ENCODE measurements at places on chromosomes 3 and 15.
A peak's percentile ranks its signal among the peaks of the same experiment; 100 is the strongest.

GRCh38 chr3:104933972-104934371 is 432.7 kb upstream of the ALCAM start:
- DNase-seq = no peak

GRCh38 chr3:144173491-144173890 is 201.9 kb downstream of the DIPK2A start:
- DNase-seq = no peak

DNA sequence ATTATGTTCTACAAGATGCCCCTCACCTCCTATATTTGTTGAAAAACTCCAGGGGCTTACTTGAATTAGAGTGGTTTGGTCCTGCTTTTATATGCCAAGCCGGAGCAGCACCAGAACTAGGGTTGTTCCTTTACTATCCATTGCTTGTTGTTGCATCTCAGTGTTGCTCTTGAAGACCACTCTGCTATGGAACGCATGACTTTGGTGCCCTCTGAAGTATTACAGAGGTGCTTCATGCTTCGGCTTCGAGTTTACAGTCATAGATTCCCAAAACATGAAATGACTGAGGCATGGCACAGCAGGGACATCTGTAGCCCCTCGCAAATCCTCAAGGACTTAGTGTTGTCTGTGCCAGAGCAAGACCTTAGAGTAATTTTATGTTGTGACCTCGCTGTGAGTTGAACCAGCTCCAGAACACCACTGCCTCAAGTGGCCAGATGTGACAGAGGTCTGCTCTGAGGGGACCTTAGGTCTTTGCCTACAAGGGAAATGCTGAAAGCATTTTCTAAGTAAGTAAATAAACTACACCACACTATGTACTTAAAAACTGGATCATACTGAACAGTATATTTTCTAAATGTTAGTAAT is 67.2 kb upstream of the SIAH2 start:
- DNase-seq = peak; percentile 20

- no peak for DNase-seq
Observed at GRCh38 chr15:50484781-50485180, 60.6 kb downstream of the USP8 start.

DNA sequence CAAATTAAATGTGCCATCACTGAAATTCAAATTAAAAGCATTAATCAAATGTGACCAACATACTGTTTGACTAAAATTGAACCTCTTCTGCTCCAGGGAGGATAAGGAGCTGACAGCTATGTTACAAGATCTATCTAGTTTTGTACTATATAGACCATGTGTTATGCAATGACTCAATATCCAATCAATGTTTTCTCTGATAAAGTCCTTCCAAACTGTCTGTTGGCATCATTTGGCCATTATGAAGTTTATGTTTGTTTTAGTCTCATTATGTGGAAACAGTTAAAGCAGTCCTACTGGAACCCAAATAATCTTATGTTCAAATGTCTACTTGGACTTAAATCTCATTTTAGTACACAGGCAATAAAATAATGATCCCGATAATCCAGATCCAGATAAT is 267.0 kb upstream of the THBS1 start:
- no peak for DNase-seq

DNA sequence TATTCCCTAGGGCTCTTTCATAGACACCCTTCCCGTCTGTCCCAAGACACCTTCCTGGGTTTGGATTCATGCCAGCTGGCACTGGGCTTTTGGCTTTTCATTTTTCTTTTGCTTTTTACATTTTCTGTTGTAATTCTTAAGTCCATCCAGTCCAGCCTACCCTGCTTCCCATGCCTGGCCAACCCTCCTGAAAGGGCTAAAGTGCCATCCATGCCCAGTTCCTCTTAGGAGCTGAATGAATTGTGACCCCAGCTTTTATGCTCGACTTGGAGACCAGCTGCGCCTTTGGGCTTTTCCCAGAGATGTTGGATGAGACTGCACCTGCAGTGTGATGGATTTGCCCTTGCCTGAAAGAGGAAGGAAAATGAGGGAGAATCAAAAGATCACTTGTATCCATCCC is 25.8 kb downstream of the LRRN1 start:
- no peak for DNase-seq

GRCh38 chr15:101303408-101303807 is 8.4 kb upstream of the SNRPA1 start:
- DNase-seq = no peak

DNA sequence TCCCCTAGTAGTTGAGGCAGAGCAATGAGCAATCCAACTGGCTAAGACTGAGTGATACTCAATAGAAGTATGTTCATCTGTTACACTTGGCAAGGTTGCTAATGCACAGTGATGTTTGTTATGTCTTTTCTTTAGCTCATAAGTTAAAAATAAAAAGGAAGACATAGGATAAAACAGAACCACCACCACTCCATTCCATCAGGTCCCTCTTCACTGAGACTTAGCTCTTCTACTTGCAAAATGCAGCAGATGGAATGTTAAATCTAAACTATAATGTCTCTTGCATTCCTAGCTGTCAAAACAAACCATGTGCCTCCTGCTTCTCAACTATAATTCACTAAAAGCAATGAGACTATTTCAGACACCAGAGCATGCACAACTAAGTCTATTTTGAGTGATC is 265.6 kb upstream of the UBE2E2 start:
- no peak for DNase-seq

Data from Caco-2 (cell line).